SW 1271 (cell line): ENCODE measurements at places on chromosomes 5 and 9.

- no peak for DNase-seq
Observed at GRCh38 chr5:153373130-153373498, 117.4 kb upstream of the GRIA1 start.

DNA sequence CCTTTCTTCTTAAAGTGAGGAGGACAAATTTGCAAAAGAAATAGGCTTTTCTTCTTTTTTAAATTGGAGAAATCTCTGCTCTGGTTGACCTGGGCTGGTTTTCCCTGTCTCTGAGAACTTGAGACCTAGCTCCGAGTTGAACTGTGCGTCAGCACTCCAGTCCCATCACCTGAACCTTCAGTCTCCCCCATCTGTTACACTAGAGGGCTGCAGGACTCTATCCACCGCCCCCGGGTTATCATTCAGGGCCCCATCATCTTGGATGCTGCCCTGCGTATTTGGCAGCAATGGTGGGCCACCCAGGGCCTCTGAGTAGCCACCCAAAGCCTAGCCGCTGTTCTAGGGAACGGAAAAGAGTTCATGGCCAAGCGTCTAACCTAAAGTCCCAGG lies 2.5 kb downstream of the FOXE1 start:
- no peak for DNase-seq

- no peak for DNase-seq
Observed at GRCh38 chr5:135348918-135349317, 50.1 kb downstream of the MACROH2A1 start.

DNA sequence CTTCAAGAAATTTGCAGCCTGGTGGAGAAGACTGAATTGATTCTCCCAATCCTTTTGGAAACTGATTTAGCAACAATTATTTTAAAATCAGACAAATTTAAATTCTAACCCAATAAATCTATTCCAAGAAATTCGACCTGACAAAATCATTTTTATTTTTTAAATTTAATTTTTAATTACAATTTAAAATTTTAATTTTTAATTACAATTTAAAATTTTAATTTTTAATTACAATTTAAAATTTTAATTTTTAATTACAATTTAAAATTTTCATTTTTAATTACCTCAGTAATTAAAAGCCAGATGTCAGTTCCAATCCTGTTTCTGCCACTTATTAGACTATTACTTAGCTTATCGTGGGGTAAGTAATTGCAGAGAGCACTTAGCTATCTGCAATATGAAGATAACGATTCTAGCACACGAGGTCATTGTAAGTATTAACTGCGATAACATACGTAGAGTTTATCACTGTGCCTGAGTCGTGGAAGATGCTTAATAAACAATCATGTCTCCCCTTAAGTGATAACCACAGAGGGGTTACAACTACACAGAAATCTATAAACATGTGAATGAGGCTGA lies 346.4 kb upstream of the SLC24A2 start:
- no peak for DNase-seq

DNA sequence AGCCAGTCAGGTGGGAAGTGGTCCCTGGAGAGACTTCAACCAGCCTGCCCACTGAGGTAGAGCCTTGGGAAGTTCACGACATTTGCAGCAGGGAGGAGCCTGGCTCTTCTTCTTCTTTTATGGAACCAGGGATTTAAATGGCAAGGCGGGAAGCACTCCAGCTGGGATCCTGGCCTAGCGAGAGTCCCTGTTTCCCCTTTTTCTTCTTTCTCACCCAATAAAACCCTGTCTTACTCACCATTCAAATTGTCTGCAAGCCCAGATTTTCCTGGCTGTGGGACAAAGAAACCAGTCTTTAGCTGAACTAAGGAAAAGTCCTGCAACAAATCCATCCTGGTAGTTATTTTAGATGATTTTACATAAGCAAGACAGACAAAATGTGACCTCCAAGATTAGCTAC lies 503.7 kb downstream of the CDH10 start:
- DNase-seq: no peak
